ENCODE measurements at places on chromosomes 13 and 19.
A peak's percentile ranks its signal among the peaks of the same experiment; 100 is the strongest.

DNA sequence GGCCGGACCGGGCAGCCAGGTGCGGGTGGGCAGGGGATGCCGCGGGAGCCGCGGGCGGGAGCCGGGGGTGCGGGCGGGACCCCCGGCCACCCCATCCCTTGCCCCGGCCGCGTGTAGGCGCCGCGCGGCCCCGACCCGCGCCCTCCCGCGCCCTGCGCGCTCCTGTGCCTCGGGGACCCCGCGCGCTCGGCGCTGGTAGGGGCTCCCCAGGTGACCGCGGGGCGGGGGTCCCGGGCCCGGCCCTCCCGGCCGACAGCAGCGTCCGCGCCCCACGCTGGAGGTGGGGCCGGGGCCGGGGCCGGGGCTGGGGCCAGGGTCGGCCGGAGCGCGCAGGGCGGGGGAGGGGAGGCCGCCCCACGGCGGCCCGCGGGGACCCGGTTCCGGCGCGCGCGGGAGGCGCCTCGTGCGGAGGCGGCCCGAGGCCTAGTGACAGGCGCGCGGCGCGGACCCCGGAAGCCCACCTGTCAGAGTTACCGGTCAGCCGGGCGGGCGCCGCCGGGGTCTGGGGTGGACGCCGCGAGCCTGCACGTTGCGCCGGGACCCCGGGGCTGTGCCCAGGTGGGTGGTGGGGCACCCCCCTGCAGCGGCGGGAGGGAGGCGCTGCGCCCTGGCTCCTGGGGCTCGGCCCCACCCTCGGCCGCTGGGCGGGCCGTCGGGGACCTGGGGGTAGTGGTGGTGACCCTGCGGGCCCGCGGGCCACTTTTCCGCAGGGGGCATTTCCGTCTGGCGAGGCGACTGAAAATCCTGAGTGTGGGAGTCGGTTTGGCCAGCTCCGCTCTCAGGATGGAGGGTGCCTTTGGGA, 518 bp downstream of the TFDP1 start:
- peak; percentile 65 for DNase-seq

DNA sequence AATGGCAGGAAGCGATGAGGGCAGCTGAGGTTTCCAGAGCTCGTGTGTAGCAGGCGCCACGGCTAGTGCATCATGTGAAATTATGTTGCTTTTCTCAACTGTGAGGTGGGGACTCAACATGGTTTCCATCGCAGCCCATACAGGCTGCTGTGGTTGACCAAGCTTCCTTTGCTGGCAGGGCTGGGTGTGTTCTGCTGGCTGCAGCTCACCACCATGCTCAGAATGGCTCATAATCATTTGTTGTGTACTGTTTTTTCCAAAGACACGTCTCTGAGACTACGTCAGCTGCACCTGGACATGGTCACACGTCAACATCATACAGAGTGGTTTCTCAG, 16.1 kb upstream of the RASA3 start:
- DNase-seq: no peak

DNA sequence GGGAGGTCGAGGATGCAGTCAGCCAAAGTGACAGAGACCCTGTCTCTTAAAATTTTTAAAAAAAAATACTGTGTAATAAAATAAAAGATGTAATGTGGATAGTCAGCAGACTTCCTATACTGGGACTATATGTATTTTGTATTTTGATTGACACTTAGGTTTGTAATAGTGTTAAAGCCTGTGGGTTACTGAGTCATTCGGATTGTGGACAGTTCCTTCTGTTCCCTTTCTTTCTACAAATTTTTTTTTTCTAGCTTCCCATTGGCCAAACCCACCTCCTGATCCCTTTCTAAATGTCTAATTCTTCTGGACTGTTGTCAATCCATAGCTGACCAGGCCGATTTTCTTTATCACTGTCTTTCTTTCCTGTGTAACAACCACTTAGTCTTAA, 108.0 kb downstream of the DNAJC3 start:
- DNase-seq: no peak

DNA sequence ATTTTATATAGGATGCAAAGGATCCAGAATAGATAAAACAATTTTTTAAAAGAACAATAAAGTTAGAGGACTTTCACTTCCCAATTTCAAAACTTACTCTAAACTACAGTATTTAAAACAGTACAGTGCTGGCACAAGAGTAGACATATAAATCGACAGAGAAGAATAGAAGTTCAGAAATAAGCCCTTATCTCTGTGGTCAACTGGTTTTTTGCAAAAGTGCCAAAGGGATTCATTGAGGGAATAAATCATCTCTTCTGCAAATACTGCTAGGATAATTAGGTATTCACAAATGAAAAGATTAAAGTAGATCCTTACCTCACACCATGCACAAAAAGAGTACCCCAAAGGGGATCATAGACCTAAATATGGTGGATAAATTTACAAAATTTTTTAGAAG, 431.0 kb upstream of the HTR2A start:
- DNase-seq: no peak

GRCh38 chr13:107005577-107005976, 437.6 kb upstream of the ARGLU1 start:
- no peak for DNase-seq

- DNase-seq: no peak
Measured at GRCh38 chr19:2733930-2734588, 5.8 kb downstream of the SLC39A3 start.

DNA sequence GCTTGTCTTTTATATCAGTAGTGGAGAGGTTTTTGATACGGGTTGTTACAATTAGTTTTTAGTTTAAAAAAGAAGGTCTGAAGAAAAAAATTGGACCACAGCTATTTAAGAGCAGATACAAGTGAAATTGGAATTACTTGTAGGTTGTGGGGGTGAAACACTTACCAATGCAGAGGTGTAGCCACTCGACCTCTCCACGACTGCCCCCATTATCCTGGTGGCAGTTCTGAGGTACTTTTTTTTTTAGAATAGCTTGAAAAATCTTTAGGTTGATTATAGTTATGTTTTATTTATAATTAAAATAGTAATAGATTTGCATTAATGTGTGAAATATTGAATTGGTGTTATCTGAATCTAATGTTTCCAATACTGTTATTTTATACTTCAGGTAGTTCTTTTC, 60.7 kb downstream of the PAN3 start:
- no peak for DNase-seq

- no peak for DNase-seq
Measured at GRCh38 chr19:4577020-4577782, 17.7 kb upstream of the SEMA6B start.

DNA sequence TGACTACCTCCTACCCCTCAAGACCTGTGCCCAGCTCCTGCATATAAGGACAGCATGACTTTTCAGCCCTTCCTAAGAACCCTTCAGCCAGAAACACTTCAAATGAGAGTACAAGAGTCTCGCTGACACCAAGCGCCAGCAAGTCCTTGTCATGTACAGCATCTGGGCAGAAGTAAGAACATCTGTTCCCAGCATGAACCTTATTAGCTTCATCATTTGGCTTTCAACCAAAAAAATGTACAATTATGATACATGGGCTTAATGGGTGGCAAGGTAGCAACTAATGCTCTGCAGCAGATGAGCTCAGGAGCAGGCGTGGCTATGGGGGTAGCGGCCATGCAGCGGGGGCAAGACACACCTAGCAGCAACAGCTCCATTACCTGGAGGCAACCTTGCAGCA, 487.6 kb downstream of the COG6 start:
- DNase-seq: no peak

DNA sequence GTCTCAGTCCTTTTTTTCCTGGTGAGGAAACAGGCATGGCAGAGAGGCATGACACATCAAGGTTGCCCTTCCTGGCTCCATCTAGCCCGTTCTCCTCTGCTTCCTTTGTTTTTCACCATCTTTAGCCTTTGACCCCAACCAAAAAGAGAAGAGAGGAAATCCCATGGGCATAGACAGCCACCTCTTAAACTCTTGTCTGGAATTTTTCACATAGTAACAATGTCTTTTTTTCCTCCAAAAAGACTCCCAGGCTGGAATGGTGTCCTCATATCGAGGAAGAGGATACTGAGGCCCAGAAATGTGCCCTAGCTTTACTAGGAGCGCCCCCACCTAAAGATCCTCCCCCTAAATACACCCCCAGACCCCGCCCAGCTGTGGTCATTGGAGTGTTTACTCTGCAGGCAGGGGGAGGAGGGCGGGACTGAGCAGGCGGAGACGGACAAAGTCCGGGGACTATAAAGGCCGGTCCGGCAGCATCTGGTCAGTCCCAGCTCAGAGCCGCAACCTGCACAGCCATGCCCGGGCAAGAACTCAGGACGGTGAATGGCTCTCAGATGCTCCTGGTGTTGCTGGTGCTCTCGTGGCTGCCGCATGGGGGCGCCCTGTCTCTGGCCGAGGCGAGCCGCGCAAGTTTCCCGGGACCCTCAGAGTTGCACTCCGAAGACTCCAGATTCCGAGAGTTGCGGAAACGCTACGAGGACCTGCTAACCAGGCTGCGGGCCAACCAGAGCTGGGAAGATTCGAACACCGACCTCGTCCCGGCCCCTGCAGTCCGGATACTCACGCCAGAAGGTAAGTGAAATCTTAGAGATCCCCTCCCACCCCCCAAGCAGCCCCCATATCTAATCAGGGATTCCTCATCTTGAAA, at the start of gene GDF15:
Gene GDF15, plus strand, starts transcription at position 484 of the 868 bp plus-strand sequence. Its CDS starts 32 bp downstream, at position 516.
- DNase-seq: no peak

DNA sequence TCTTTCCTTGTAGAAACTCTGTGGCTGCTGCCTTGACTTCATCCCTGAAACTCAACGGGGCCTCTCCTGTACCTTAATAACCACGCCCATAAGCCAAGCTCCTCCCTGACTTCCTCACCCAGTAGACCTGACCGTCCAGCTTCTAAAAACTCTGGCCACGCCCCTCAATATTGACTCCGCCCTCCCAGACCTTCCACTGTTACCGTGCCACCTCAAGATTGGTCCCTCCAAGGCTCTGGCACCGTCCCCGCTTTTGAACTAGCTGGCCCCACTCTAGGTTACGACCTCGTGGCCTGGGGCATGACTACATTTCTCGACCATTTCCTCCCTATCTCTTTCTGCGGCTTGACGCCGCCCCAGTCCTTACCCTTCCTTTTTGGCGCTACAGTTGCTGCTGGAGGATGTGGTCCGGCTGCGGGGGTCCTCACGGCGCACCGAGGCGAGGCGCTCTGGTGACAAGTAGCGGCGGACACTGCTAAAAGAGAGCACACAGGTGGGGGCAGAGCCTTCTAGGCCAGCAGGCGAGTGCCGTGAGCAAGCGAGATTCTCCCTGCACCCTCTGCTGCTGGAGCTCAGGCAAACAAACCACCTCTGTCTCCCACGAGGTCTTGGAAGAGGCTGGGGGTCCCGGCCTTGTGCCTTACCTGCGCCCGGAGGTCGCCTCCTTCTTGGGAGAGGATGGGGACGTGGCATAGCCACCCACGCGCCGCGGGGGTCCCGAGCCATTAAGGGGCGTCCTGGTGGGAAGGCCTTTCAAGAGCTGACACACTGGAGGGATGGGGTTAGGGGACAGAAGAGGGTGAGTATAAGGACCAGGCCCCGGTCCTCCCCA, 2.3 kb upstream of the EML2 start:
- DNase-seq: peak; percentile 94

GRCh38 chr19:10681658-10682057, 19.6 kb upstream of the QTRT1 start:
- no peak for DNase-seq

GRCh38 chr13:95708811-95709500, 32.0 kb downstream of the DNAJC3 start:
- DNase-seq: no peak

- no peak for DNase-seq
Measured at GRCh38 chr19:2552859-2553258, 76.9 kb downstream of the GADD45B start.

DNA sequence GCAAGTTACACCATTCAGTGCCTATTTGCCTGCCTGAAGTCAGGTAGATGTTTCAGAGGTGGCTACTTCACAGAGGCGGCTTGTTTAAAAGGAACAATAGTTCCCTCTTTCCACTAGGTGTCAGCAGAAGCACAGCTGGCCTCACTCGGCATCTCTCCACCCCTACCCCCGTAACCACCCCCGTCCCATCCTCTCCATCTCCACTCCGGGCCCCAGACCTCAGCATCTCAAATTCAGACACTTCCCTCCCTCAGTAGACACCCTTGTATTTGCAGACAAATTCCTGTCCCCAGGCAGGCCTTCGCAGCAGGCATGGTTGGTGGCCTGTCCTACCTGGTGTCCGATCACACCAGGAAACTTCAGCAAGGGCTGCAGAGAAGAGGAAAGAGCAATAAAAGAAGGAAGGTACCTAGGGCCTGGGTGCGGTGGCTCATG, 9.1 kb upstream of the DPP9 start:
- DNase-seq: peak; percentile 74

DNA sequence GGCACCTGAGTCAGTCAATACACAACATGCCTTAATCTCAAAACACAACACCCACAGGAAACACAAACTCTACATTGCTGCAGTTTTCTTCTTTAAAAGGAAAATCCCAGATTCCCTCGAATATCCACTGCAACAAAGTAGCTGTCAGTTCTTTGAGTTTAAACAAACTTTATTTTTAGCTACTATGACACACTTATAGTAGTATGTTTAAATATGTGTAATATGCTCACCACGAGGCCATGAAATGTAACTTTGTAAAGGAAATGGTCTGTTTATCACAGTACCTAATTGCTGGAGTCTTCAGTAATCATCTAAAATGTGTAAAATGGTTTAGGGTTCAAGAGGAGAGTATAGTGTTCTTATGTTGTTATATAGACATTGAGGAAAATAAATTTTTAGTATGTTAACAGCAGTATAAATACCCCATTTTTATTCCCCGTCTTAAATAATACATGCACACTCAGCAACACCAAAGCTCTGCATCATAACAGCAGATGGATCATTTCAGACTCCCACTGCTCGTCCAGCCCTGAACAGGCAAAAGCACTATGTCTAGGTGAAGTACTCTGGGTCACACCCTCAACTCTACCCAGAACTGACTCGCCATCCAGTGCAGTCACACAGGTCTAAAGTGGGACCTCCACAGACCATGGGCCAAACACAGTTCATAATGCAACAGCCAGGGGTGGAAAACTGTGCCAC, 20.6 kb downstream of the TUBGCP3 start:
- no peak for DNase-seq
